ENCODE measurements at places on chromosomes 5 and 9.
A peak's percentile ranks its signal among the peaks of the same experiment; 100 is the strongest.

GRCh38 chr5:62149879-62150278 lies 156.1 kb upstream of the KIF2A start:
- no peak for DNase-seq

DNA sequence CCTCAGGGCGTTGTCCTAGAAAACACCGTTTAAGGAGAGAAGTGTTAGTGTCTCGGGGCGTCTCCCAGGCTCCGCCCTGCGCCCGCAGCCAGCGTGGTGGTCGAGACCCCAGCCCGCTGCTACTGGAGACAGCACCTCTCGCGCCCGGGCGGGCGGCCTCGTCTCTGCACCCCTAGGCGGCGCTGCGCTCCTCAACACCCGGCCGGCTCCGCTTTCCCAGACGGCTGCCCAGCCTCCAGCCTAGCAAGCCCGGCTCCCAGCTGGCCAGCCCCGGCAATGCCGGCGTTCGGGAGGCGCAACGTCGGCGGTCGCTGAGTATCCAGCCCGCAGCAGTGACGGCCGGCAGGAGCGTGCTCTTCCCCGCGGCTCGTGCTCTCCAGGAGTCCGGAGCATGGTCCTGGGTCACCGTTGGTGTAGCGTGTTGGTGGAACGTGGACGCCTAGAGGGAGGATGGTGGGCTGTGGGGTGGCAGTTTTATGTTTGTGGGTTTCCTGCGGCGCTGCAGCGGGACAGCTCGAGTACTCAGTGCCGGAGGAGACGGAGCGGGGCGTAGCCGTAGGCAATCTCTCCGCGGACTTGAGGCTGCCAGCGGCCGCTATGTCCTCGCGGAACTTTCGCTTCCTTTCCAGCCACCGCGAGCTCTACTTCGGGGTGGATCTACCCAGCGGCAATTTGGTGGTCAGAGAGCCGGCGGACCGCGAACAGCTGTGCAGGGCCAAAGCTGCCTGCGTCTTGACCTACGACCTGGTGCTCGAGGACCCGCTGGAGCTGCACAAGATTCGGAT lies 536 bp downstream of the PCDHAC1 start:
- peak; percentile 75 for DNase-seq

DNA sequence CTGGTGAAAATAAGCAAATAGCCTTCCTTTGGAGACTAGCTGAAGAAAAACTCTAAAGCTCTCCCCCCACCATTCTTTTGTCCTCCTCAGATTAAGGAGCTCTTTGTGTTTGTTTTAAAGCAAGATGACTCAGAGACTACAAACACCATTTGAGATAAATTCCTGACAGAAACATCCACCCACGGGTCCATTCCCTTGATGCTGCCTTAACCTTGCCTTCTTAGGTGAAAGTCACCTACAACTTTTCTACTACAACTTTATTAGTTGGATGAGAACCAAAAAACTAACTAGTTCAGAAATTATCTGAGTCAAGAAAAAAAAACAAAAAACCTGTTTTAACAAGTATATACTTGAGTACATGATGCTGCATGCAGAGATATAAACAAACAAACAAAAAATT lies 831.1 kb downstream of the NR2F1-AS1 start:
- no peak for DNase-seq

- DNase-seq, result no peak
Observed at GRCh38 chr9:3903906-3904305, 378.1 kb upstream of the RFX3 start.

Data from substantia nigra (tissue), 51 donors.